ENCODE measurements at places on chromosomes 1 and 21.

GRCh38 chr1:153977250-153978240 is at the start of gene JTB:
JTB (minus strand) TSS chr1:153977674; CDS start chr1:153977252, 422 bp downstream.
- DNase-seq: peak; percentile 66

DNA sequence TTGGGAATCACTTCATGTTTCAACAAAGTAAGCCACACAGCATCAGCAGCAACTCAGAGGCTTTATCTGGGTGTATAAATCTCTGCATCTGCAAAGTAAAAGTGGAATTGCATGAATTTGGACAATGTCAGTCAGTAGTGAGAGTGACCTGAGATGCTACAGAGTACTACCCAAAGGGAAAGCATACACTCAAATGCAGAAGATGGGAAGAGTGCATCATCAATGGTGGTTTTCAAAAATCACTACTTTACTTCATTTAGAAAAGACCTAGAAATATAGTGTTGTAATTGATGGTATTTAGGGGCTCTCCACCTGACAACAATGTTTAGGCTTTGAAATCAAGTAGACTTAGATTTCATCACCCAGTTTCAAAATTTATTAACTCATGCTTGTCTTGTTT is 24.5 kb upstream of the PKN2 start:
- no peak for DNase-seq

- DNase-seq: no peak
Observed at GRCh38 chr1:223045164-223045957, 97.7 kb downstream of the TLR5 start.

DNA sequence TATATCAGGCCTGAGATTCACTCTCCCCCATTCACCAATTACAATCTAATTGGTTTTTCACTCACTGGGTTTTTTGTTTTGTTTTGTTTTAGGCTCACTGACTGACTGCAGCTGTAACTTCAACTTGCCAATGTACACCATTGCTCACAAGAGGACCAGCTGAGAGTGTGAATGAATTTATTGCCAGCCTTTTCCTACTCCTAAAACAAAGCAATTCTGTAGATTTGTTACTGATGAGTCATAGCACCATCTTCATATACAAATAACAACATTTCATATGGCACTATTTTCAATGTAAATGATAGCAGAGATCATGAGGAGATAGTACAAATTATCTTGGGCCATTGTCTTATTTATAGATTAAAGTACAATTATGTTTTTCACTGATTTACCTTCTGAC is 76.0 kb upstream of the DPYD start:
- no peak for DNase-seq

DNA sequence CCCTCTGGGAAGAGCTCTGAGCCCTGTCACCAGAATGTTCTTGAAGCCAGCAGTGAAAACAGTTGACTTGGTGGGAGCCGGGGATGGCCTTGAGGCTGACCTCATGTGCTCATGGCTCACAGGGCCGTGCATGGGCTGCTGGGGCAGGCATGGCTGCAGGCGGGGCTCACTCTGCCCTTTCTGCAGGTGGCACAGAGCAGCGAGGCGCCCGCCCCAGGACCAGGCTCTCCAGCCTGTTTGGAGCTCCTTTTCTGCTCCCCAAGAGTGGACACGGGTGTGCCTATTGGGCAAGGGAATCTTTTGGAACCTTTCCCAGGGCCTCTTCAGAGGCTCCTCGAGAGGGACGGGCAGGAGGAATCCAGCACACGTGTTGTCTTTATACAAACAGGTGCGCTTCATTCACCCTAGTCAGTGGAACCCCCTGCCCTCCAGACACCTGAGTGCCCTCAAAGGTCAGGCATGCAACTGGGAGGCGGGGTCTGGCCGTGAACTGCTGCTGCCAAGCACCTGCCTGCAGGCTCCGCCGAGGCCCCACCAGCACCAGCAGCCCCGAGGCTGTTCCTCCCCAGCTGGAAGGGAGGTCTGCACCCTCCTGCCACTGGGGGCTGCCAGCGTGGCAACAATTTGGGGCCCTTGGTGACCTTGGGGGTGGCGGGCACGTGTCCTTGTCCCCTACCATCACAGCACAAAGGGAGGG is 2.6 kb upstream of the TTC34 start:
- no peak for DNase-seq

GRCh38 chr1:229999004-229999670 is 67.9 kb upstream of the GALNT2 start:
- DNase-seq: no peak

GRCh38 chr1:202090994-202091393 is 31.7 kb upstream of the GPR37L1 start:
- no peak for DNase-seq

DNA sequence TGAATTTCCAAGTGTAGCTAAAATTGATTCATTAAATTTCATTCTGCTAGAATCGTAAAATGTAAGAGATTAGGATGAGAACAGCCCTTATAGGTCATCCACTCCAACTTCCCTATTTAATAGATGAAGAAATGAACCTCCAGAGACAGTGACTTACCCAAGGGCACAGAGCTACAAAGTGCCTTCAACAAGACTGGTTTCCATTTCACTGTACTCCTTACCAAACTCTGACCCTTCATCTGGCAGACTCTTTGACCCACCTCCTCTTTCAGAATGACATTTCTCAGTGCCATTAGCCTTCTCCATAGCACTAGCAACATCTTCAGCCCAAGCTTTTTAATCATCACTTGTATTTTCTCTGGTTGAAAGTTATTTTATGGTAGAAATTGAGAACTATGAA is 161.3 kb downstream of the NEK7 start:
- no peak for DNase-seq

GRCh38 chr1:185433667-185434066 is 116.6 kb upstream of the IVNS1ABP start:
- DNase-seq: no peak

- DNase-seq: no peak
Observed at GRCh38 chr1:22562584-22563583, at the start of gene EPHA8. EPHA8 (plus strand) TSS chr1:22563489; CDS start chr1:22563636, 147 bp downstream.

- no peak for DNase-seq
Observed at GRCh38 chr1:151165281-151165737, 393 bp downstream of the LYSMD1 start.

DNA sequence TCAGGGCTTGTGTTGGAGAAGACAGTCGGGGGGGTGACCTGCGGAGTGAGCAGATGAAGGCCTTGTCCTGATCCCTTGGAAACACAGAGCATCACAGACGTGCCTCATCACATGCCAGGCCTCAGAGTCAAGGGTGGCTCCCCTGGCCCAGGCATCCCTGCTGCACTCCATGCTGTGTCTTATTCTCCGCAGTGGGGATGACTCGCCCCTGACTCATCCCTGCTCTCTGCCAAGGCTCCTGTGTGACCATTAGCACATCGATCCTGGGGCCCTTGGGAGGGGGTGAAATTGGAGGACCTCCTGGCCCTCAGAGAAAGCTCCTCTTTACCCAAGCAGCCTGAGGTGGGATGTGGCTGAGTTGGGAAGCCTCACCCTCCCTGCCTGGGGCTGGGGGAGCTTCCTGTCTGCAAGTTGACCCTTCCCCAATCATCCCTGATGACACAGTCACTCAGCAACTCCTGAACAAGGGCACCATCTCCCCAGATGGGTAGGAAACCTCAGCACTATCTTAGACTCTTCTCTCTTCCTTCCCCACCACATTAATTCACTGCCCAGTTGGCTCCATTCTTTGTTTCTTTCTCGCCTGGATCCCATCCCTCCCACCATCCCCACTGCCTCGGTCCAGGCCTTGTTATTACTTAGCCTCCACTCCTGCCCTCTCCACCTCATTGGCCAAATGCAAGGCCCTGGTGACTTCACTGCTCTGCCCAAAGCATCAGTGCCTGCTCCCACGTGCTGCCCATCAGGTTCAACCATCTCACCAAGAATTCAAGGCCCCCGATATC is 74.6 kb downstream of the CAMK2N1 start:
- no peak for DNase-seq

DNA sequence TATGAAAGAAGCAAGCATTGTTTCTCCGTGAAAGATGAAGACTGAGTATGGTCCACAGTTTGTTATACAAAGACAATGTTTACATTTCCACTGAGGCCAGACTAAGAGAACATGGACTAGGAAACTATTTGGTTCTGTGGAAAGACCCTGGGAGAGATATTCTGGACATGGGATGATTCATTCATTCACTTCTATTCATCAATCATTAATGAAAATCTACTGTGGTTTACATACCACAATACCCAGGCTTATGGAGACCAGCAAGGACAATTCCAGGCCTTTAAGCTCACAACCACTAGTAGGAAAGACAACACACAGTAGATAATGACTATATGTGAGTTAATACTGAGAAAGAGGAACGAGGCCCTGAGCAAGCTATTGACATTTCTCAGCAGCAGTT is 125.4 kb downstream of the TBX15 start:
- no peak for DNase-seq

- DNase-seq: no peak
Observed at GRCh38 chr1:25566176-25566729, 22.8 kb downstream of the LDLRAP1 start.

GRCh38 chr1:54959241-54959640 is 21.2 kb upstream of the TMEM61 start:
- DNase-seq: no peak

DNA sequence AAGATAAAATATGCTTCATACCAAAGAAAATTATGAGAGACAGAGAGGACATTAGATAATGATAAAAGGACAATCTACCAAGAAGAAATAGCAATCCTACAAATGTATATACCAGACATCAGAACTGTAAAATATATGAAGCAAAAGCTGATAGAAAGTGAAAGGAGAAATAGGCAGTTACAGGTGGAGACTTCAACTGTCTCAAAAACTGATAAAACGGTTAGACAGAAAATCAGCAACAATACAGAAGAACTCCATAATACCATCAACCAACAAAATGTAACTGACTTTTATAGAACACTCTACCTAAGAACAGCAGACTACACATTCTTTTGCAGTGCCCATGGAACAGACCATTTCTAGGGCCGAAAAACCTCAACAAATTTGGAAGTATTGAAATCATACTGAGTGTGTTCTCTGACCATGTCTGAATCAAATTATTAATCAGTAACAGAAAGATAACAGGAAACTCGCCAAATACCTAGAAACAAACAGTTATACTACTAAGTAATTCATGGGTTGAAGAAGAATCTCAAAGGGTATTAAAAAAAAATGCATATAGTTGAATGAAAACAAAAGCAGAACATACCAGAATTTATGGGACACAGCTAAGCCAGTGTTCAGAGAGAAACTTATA is 132.1 kb downstream of the RPS6KC1 start:
- DNase-seq: no peak

- no peak for DNase-seq
Observed at GRCh38 chr1:219528633-219529032, 84.3 kb downstream of the ZC3H11B start.

DNA sequence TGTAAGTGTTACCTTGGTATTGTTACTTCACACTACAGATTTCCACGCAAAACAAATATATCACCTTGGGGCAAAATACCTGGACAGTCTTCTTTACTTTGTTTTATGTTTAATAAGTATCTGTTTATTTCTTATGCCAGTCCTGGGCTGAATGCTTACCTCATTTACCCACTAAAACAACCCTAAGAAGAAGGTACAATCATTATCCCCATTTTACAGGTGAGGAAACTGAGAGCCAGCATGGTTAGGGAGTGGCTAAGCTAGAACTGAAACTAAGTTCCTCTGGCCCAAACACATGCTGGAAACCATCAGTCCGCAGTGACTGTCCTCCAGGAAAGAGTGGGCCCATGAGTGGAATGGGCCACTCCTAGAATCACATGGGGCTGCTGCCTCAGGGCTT is 13.0 kb upstream of the GUCA2B start:
- DNase-seq: no peak

DNA sequence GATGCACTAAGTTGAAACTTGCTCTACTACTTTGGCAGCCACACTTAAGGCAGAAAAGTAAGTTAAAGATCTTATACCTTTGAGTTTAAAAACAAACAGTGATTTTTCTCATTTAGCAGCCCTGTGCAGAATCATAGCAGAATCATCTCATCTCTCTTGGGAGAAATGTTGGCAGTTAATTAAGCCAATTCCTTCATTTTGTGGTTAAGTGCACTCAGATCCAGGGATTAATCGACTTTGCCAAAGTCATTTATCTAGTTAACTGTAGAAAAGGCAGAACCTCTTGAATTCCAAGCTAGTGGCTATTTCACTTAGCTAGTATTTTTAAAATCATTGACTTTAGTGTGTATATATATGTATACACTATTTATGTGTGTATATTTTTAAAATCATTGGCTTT is 125.0 kb downstream of the GPR52 start:
- DNase-seq: no peak

DNA sequence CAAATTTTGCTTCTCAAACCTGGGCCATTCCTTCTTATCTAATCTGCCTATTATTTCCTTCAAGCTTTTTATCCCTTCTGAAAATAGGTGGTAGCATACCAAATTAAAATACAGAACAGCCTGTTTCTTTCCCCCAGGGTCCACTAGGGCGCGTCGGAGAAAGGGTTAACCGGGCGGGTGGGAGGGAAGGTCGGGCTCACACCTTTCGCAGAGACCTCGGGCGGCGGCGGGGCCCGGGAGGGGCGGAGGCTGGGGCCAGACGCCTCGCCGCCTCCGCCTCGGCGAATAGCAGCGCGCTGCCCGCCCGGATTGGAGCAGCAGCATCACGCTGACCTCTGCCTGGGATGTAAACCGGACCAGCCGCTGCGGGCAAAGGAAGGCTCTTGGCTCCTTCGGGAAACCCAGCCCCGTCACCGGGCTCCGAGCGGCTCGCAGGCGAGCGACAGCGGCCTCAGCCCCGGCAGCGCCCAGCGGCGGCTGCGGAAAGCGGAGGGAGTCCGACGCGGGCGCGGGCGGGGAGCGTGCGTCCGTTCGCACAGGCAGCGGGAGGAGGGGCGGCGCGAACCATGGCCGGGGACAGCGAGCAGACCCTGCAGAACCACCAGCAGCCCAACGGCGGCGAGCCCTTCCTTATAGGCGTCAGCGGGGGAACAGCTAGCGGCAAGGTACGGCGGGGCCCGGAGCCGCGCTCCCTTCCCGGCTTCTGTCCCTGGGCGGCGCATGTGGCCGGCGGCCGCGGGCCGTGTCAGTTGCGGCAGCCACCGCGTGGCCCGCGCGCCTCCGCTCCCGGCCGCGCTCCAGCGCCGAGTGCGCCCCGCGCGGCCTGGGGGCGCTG is at the start of gene UCK2:
Gene UCK2, plus strand, starts transcription at position 347 of the 835 bp plus-strand sequence. Its CDS starts 220 bp downstream, at position 567.
- no peak for DNase-seq

- no peak for DNase-seq
Observed at GRCh38 chr21:33108228-33108627, 38.3 kb downstream of the OLIG1 start.

GRCh38 chr1:187877220-187877619 is 1048.5 kb downstream of the PLA2G4A start:
- no peak for DNase-seq

DNA sequence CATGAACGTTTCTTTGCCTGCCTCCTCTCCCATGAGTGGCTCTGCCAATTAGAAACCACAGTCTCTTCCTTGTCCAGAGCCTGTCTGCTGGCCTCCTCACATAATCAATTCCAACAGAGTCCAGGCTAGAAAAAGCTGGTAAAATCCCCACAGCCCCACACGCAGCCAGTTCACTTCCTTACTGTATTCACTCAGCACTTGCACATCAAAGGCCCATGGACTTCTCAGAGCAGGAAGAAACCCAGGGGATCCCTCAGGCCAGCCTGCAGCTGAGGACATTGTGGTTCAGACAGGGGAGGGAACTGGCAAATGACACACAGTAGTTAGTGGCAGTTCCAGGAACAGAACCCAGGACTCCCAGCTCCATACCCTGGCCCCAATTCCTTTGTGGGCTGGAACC is 171.6 kb upstream of the EDN2 start:
- no peak for DNase-seq
